Daoy (cell line): ENCODE measurements at places on chromosomes 6 and 20.

DNA sequence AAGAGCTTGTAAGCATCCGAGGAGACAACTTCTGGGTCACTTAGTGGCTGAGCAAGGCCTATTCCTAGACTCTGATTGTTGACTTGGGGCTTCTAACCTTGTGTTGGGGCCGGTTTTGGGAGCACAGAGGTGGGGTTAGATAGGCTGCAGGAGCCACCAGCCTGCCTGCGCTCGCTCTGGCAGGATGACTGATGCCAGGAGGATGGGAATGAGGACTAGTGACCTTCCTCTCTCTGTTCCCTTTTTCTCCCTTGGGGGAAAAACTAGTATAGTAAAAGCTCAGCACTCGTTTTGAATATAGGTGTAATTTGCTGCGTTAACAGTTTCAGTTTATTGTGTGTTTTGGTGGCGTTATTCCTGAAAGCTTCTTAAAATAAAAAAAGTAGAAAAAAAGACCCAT lies 141.5 kb downstream of the ARID1B start:
- no peak for DNase-seq

DNA sequence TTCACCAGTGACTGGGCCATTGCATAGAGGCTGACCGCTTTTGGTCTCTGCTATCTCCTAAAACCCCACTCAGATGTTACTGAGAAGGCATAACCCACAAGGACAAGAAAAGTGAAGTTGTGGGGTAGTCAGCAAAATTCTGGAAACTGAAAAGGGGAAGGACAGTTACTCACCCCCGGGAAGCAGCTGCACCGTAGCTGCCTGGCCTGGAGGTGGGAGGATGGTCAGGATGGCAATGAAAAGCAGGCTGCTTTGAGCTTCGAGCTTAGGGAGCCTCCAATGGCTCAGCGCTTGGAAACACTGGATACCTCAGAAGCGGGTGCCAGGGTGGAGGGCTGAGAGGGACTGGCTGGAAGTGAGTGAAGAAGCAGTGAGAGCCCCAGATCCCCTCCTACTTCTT lies 56.0 kb downstream of the KCNK5 start:
- no peak for DNase-seq

DNA sequence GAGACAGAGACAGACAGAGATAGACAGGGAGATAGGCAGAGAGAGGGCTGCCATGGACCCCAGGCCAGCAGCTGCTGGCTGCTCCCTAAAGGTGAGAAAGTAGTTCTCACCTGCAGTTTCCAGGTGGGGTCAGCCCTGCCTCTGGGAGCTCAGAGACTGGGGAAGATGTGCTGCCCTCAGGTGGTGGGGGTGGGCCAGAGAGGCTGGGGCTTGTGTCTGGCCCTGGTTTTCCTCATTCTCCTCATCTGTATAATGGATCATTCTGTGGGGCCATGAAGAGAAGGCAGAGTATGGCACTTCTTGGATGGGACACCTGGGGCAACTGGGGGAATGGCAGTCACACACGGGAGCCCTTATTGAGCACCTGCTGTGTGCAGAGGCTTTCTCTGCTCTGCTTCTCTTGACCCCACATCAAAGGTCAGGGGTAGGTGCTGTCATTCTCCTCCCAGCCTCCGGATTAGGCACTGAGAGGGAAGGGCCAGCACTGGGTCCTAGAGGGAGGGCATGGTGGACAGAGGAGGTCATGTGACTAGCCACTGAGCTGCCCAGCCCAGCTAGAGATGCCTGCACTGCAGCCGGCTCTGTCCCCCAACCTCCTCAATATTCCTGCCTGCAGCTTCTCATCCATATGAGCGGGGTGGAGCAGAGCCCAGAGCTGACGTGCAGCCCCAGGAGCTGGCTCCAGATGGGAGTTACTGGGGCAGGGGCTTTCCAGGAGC lies 4.1 kb downstream of the ANGPT4 start:
- DNase-seq: no peak

DNA sequence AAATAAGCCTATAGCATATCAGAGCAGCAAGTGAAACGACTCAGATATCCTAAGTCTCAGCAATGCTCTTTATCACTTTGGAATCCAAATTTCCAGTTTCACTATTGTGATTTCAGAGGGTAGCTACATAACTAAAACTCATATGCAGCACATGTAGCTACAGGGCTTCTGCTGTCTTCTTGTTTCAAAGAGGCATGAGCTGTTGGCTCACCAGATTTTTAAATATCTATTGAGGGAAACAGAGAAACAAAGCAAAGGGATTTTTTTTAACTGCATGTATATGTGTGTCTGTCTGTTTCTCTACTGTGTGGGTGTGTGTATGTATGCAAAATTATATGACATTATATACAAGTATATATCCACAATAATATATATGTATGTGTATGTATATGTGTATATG lies 258.4 kb downstream of the HDGFL1 start:
- peak; percentile 27 for DNase-seq

GRCh38 chr20:21575981-21576740 lies 62.3 kb upstream of the NKX2-2 start:
- DNase-seq: no peak
